Chondrocyte (in vitro differentiated cells): ENCODE measurements at places on chromosomes 16 and 17. TPM values are rescaled to one million over a fixed set of nuclear protein-coding genes. Genes with fewer than 3 reads are reported as not detected.

The TELO2 gene
- total RNA-seq: 19.3 to 30.9 TPM (median 21.7 TPM) in 3 replicates

The PRSS21 gene
- total RNA-seq: not detected in 3 replicates

The KRTAP4-5 gene
- not detected in 3 replicates for total RNA-seq

The SEPTIN12 gene
- not detected in 3 replicates for total RNA-seq

The CASKIN1 gene
- total RNA-seq: 1.3 to 3.6 TPM (median 2.3 TPM) in 3 replicates

DNA sequence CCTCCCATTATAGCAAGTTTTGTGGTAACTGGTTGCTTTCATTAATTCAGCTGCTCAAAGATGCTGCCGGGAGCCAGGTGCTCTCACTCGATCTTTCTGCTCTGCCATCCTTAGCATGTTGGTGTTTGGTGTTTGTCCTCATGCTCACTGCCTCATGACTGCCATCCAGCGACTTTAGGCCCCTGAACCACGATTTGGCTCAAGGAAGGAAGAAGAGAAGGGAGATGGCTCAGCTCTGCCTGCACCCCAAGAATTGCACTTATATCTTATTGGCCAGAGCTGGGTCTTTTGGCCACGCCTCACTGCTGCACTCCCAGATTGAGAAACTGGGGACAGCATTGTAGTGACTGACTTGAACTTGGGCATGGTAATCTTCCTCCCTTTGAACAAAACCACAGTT, 52.7 kb downstream of the ARSG start:
- peaks cover 5% of the 10 kb centered on the region for H3K4me1 ChIP-seq
- no peak overlapping the region for H3K27ac ChIP-seq
- H3K4me3 ChIP-seq: no peak overlapping the region
- DNase-seq: no peak
- H3K36me3 ChIP-seq: no peaks in the 10 kb centered on the region

- H3K36me3 ChIP-seq: peaks cover 5% of the 10 kb centered on the region
- peak overlapping the region; percentile 88 for H3K4me3 ChIP-seq
- peak overlapping the region; percentile 96 for H3K27ac ChIP-seq
These were observed 1.0 kb upstream of the ENDOV start for GRCh38 chr17:80413771-80414507.

GRCh38 chr17:33560165-33560564, 267.1 kb upstream of the ASIC2 start:
- peak overlapping the region; percentile 11 for H3K4me3 ChIP-seq
- no peak for DNase-seq
- H3K4me1 ChIP-seq: peaks cover 32% of the 10 kb centered on the region

- peaks cover 5% of the 10 kb centered on the region for H3K27me3 ChIP-seq
- peaks cover 2% of the 10 kb centered on the region for H3K36me3 ChIP-seq
- H3K27ac ChIP-seq: no peak overlapping the region
- DNase-seq: no peak
- H3K4me3 ChIP-seq: no peak overlapping the region
These were observed 18.0 kb upstream of the CACNA1H start for GRCh38 chr16:1134776-1135458.

- no peaks in the 10 kb centered on the region for H3K36me3 ChIP-seq
- H3K27me3 ChIP-seq: peaks cover 14% of the 10 kb centered on the region
- DNase-seq: no peak
- H3K27ac ChIP-seq: no peak overlapping the region
- H3K4me1 ChIP-seq: peaks cover 6% of the 10 kb centered on the region
These were observed 31.4 kb upstream of the XYLT2 start for GRCh38 chr17:50314456-50315011.

GRCh38 chr17:27817731-27818130, 17.4 kb upstream of the NOS2 start:
- H3K27me3 ChIP-seq: peaks cover 12% of the 10 kb centered on the region
- no peaks in the 10 kb centered on the region for H3K4me1 ChIP-seq
- DNase-seq: no peak
- H3K4me3 ChIP-seq: no peak overlapping the region
- no peak overlapping the region for H3K27ac ChIP-seq
- H3K36me3 ChIP-seq: peaks cover 2% of the 10 kb centered on the region

DNA sequence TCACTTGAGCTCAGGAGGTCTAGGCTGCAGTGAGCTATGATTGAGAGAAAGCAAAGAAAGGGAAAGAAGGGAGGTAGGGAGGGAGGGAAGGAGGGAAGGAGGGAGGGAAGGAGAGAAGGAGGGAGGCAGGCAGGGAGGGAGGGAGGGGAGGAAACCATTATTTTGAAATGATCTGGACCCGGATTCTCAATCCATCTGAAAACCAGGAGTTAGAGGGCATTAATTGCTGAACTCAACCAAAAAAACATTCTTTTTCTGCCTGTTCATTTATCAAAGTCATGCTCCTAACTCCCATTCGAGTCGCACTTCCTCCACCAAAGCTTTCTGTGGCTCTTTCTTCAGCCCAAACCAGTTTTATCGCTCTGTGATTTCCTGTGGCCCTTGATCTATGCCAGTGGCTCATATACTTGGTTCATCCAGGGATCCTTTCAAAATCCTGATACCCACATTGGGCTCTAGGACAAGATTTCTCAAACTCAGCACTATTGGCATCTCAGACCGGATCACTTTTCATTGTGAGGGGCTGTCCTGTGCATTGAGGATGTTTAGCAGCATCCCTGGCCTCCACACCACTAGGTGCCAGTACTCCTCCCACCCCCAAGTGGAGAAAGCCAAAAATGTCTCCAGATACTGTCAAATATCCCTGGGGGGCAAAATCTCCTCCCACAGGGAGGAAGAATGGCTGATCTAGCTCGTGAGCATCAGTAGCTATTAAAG, 38.2 kb downstream of the CMTM4 start:
- H3K4me3 ChIP-seq: no peak overlapping the region
- no peaks in the 10 kb centered on the region for H3K27me3 ChIP-seq
- H3K36me3 ChIP-seq: no peaks in the 10 kb centered on the region
- H3K4me1 ChIP-seq: peaks cover 37% of the 10 kb centered on the region
